ENCODE measurements at places on chromosomes 5 and 9.

GRCh38 chr5:11564706-11565105 is 339.5 kb downstream of the CTNND2 start:
- no peak for DNase-seq

- no peak for DNase-seq
Observed at GRCh38 chr5:59328709-59329296, 564.7 kb downstream of the PDE4D start.

DNA sequence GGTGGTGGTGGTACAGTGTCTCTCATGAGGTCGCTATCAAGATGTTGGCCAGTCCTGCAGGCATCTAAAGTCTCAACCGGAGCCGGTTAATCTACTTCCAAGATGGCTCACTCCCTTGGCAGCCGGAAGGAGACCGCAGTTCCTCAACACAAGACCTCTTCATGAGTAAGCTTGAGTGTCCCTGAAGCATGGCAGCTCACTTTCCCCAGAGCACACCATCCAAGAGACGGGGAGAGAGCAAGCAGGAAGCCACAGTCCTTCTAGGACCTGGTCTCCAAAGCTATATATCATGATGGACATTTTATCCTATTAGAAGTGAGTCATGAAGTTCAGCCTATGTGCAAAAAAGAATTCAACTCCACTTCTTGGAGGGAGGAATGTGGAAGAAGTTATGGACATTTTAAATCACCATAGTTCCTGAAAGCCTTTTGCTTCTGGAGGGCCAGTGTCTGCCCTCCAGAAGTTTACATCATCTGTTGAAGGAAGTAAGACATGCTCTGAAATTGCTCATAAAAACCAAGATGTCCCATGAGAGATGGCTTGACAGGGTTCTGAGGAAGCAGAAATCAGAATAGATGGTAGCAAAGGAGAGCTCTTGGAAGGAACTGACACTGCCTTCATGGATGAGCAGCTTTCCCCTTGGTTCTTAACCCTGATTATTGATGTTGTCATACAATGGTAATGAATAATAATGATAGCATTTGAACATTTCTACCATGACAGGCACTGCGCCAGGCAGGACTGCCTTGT is 21.3 kb downstream of the GALNT10 start:
- DNase-seq = no peak

DNA sequence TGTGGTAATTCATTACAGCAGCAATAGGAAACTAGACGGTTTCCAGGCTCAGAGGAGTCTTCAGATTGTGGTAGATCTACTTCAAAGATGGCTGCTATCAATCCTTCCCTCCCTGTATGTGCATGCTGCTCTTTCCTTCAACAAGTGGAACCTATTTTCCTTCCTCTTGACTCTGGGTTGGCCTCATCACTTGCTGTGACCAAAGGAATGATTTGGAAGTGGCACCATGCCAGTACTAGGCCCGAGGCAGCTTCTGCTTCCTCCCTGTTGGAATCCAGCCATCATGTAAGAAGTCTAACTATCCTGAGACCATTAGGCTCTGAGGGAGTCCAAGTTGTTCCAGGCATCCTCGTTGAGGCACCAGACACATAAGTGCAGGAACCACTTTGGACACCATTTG is 46.5 kb upstream of the MCTP1 start:
- no peak for DNase-seq

DNA sequence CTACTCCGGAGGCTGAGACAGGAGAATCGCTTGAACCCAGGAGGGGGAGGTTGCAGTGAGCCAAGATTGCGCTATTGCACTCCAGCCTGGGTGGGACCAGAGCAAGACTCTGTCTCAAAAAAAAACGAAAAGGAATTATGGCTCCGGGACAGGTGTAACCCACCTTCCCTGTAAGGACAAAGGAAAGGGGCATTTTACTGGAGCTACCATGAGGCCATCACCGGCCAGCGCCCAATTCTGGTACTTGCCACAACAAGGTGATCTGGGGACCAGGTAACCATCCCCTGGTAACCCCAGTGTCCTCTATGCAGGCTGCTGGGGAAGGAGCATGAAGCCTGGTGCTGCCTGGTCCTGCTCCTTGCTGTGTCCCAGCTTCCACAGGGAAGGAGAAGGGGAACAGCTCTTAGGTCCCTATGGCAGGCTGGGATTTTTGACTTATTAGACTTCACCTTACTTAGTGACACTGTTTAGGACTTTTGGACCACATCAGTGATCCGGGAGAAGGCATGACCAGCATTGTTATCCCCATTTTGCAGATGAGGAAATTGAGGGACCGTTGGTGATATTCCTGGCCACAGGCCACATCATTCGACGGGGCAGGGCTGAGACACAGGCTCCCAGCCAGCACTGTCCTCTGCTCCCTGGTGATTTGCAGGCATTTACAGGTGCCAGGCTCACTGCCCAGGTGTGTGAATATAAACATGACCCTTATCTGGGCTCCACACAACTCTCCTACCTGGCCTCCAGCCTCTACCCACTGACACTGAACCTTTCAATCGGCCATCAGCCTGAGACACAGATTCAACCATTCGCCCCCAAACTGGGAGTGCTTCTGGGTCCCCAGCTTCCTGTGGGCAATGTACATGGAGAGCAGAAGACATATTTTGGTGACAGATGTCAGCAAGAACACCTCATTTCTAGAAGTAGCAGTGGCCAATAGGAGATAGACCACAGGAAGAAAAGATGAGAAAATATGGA is 26.5 kb upstream of the ABO start:
- no peak for DNase-seq

DNA sequence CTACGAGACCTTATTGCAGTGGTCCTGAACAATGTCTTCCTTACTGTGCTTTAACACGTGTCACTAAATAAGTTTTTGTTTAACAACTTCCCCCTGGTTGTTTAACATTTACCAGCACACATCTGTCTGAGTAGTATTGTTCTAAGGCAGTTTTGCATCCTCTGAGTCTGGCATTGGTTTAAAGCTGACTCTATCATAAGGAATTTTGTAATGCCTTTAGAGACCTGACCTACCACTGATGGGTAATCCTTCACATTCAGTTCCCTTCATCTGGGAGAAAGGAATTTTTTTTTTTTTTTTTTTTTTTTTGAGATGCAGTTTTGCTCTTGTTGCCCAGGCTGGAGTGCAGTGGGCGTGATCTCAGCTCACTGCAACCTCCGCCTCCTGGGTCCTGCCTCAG is 20.0 kb upstream of the PCAT7 start:
- DNase-seq = no peak

DNA sequence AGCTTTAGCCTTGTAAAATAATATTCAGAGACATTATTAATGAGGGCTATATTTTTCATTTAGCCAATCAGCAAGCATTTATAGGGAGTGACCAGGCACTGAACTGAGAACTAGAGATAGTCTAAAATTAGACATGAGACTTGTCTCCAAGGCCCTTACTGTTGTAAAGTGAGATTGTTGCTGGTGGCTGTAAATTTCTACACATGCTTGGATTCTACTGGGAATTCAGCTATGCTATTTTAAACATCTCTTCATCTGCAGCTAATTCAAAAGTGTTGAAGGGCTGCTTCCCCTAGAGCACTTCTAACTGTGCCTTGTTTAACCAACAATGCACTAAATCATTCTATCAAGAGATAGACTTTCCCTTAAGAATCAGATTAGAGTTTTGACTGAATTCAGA is 67.4 kb downstream of the CHSY3 start:
- no peak for DNase-seq

DNA sequence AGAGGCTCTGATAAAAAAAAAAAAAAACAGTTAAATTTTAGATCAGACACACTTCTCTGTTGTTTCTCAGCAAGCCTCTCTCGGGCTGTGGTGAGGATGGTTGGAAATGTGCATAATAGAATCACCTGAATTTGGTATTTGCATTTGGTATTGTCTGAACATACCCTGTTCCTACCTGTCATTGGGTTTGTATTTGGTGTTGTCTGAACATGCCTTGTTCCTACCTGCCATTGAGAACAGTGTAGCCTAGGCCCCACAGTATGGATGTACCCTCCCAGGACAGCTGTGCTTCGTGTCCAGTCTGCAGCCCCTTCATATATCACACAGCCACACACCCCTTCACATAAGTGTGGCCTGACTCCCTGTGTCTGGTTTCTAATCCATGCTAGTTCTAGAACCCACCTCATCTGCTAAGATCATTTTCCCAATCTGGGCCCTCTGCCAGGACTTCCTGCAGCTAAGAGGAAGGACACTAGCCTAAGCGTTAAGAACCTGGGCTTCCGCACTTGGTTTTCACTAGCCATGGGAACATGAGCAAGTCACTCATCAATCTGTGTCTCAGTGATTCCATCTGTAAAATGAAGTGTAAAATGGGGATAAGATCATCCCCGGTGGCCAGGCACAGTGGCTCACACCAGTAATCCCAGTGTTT is 49.2 kb downstream of the ITGA2 start:
- DNase-seq = no peak

- DNase-seq = no peak
Observed at GRCh38 chr9:124399968-124400940, 15.0 kb downstream of the PSMB7 start.

- DNase-seq = no peak
Observed at GRCh38 chr5:53779541-53779981, 219.1 kb downstream of the NDUFS4 start.

DNA sequence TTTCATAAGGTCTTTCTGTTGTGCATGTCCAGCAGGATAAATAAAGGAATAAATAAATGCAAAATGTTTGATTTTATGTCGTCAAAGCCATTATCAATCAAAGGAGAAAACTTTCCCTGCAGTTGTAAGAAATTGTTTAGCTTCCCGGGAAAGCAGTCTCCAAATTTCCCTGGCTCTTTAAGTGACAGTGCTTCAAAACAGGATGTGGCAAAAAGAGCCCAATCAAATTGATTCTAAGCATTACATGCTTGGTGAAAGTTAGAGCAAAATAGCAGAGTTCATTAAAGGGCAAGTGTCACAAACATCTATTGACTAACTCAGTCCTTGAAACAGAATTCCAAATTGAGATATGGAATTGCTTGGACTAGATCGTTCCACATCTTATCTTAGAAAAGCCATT is 704.1 kb downstream of the PRELID2 start:
- DNase-seq = no peak

DNA sequence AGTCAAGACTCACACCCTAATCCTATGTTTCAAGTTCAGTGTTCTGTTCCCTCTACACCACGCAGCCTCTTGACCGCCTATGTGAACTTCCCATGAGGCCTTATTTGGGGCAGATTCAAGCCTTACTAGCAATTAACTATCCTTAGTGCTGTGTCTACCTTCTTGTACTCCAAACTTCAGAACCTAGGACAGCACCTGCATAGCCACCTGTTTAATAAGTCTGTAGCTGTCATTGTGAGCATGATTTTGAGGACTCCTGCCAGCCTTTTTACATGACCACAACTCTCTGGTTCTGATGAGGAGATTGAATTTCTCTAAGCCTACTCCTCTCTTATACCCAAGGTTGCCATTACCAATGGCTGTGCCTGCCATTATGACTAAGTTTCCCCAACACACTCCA is 50.8 kb upstream of the PCSK1 start:
- DNase-seq = no peak

GRCh38 chr5:118980438-118980837 is 7.9 kb downstream of the DTWD2 start:
- DNase-seq = no peak

GRCh38 chr5:32225445-32225844 is 51.3 kb upstream of the GOLPH3 start:
- DNase-seq = no peak

GRCh38 chr9:115132648-115133047 is 14.7 kb upstream of the TNC start:
- no peak for DNase-seq

DNA sequence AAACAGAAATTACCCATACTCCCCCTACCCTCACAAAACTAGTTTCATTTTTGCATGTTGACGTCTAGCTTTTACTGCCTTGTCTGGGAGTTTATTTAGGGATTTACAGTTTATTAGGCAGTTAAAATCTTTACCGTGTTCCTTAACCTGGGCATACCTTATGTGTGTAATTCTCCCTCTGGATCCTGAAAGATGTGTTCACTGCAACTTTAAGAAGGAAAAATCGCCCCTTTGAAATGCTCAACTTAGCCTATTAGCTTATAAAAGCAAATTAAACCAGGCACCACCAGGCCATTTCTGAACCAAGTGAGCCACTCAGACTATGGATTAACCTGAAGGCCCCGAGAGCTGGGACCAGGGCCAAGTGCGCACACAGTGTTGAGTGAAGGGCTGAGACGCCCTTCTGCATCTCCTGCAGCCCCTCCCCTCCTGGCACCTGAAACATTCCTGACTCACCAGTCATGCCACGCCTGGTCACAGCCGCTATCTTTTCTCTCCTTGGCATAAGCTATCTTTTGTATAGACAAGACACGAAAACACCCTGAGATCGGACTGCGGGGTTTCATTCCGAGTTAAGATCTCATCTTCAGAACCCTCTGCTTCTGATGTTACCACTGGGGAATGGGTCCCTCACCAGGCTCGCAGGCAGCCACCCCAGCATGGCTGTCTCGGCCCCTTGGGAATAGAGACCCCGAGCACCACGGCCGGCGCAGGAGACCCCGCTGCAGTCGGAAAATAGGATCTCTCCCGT is 111.9 kb downstream of the ROR2 start:
- peak; percentile 4 for DNase-seq

GRCh38 chr9:133460405-133461175 is 812 bp downstream of the CACFD1 start:
- no peak for DNase-seq

GRCh38 chr9:105114964-105115728 is 129.3 kb upstream of the SLC44A1 start:
- no peak for DNase-seq

- DNase-seq = no peak
Observed at GRCh38 chr5:16564248-16564867, 52.4 kb downstream of the RETREG1 start.

GRCh38 chr9:131714161-131714646 is 25.7 kb downstream of the RAPGEF1 start:
- DNase-seq = no peak

DNA sequence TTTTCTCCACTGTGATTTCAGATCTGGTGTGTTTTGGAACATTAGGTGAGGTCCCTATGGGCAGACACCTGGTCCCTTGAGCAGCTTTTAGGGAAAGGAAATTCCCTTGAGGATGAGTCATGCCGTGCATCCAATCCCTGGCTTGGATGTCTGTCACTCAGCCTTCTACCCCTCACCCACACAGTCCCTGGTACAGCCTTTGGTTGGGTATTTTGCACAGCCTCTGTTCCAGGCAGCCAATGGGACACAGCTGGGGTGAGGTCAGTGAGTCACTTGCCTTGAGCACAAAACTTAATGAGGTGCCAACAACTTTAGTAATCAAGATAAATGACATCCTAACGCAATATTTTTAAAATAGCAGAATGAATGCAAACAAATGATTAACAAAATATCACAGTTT is 22.7 kb upstream of the SVEP1 start:
- DNase-seq = no peak

DNA sequence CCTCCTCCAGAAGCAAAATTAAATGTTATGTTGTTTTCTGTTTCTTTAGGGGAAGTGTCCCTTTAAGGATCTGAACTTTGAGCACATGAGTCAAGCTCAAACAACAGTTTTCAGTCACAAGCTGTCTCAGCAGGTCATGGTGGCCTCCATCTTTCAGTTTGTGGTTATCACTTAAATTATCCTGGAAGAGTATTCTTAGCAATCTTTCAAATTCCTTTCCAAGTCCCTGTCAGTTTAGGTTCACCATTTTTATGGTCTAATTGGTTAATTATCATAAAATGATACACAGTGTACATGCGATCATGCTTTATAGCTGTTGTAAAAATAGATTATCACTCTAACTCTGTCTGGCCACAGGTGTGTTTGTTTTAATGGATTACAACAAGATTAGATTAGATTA is 43.1 kb upstream of the SELENOP start:
- no peak for DNase-seq

GRCh38 chr9:128323212-128323730 is 632 bp downstream of the COQ4 start:
- DNase-seq = no peak
